CD4-positive, alpha-beta T cell (primary cell): ENCODE measurements at places on chromosomes 11 and 22.

- DNase-seq: no peak
These were observed 45.7 kb downstream of the CYTH4 start for GRCh38 chr22:37328017-37328416.

DNA sequence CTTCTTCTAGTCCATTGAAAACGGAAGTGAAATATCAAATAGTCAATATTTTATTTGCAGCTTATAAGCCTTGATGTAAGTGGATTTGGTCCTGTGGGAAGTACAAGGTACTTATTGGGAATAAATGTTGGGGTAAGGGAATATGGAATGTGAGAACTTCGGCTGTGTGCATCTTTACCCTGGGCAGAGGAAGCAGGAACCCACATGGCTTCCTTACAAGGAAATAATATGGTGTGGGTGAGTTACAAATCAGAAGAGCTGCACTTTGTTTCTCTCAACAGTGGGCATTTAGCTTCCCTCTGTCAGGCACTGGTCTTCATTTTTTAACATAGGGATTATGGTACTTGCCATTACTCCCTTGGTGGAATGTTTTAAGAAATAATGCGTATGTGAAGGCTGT is 77.9 kb downstream of the SCN3B start:
- DNase-seq: no peak

DNA sequence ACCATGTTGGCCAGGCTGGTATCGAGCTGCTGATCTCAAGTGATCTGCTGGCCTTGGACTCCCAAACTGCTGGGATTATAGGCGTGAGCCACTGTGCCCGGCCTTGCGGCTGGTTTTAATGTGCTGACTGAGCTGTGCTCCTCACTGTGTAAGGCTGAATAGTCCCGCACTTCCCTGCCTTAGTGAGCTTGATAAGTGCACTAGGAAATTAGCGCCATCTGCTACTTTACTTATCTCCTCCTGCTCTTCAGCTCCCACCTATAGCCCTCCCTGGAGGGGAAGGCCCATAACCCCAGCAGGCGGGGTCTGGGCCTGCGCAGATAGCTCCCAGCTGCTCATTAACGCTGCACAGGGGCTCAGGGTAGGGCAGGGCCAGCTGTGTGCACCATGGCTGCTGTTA is 49.4 kb downstream of the CLMP start:
- no peak for DNase-seq

DNA sequence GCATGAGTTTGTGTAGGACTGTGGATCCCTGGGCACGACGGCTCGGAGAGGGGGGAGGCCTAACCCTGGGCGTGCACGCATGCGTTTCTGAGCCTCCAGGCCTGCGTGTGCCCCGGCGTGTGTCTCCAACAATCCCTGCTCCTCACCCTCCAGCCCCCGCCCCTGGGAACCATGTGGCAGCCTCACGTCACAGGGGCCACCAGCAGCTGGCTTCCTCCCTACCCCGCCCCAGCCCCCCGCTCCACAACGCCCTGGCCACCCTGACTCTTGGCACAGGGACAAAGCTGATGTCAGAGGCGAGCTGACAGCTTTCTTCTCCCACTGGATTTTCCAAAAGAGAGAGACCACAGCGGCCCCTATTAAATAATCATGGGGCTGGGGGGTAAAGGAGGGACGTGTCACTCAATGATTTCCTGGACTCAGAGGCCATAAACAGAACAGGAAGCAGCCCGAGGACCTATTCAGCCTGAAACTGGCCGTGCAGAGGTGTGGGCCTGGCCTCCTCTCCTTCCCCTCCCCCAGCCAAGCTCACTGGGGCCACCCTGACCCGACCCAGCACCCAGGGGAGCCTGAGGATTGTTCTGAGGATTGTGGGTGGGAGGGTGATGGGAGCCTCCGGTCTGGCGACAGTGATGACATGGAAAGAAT is 6.8 kb upstream of the LIF start:
- DNase-seq: no peak

DNA sequence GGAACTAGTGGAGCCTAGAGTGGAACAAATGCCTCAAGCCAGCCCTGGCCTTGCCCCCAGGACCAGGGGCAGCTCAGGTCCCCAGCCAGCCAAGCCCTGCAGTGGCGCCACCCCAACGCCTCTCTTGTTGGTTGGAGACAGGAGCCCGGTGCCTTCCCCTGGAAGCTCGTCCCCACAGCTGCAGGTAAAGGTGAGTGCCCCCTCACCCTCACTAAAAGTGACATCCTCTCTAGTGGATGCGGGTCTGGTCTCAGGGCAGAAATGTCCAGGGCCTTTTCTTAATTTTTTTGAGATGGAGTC is 21.5 kb downstream of the MICALL1 start:
- no peak for DNase-seq

GRCh38 chr11:74714904-74715303 is 16.3 kb downstream of the CHRDL2 start:
- DNase-seq: no peak
